Eye (tissue), 1 donor: ENCODE measurements at places on chromosomes 1 and 21.

DNA sequence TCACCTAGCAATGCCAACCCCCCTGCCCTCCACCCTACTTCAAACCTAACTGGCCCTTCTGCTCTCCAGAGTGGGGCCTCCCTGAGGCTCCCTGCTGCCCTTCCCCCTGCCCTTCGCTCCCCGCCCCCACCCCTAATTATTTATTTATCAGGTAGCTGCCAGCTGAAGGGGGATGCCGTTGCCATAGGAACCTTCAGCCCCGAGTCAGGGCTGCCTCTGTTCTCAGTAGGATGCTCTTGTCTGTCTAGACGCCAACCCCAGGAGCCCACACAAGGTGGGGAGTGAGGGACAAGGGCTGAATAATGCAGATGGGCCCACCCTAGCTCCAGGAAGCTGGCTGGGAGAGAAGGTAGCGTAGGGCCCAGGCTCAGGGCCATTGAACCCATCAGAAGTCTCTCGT is 41.1 kb downstream of the NKAIN1 start:
- DNase-seq = peak; percentile 91

GRCh38 chr1:5456090-5456811 is 536.0 kb downstream of the NPHP4 start:
- peak; percentile 85 for DNase-seq

DNA sequence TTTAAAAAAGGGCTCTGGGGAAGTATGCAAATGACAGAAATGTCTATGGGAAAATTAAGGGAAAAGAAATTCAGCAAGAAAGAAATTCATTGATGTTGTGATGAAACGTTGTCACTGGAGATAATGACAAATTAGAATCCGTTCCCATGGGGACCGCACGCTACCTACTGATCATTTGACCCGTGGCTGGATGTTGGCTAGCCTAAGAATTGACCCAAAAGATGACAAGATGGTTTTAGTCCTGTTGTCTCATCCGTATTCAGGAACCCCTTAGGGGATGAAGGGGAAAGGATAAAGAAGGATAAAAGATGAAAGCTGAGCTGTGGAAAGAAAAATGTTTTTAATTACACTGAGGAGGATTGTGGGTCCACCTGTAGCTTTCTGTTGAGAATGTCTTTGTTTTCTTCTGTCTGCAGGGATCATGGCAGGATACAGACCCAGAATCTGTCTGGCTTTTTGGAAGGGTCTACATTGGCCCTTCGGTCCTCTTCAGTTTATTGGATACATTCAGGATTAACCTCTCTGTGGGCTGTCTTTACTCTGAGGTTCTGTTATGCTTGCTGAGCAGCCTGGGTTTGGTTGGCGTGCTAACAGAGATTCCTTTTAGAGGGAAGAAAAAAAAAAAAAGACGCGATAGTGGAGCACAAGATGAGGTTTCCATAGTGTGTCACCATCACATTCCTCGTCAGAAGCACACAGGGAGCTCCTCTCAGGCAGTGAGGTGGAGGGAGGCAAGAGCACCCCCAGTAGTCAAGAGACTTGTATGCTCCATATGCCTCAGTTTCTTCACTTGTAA is 106.2 kb downstream of the CACHD1 start:
- no peak for DNase-seq

GRCh38 chr1:64624218-64624713 is 120.6 kb upstream of the RAVER2 start:
- DNase-seq = peak; percentile 63

DNA sequence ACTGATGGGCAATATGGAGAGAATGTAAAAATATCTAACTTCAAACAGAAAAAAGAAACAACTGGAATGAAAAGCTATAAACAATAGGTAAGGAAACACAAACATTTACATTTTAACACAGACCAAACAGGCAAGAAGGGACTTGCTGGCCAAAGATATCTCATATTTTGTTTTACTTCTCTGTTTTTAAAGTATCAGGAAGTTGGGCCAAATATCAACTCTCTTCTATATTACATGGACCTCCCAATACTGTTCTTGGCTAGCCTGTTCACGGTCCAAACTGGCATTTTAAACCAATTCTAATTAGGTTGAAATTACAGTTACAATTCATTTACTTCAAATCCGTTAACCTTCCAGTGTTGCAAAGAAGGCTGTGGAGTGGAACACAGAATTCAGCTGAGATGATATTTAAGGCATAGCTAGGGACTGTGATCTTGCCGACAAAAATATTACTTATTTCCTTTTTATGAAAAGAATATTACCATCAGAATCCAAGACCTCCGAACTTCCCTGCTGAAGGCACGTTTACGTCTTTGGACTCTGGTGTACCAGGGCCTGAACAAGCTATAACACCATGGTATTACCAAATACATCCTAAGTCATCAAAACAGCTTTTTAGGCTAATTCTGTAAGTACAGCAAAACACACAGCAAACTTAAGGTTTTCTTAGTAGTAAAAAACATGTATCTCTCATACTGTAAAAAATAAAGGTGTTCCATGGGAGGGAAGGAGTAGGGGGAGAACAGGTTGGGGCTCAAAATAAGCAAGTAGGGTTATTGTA is 165.4 kb downstream of the RUNX1 start:
- DNase-seq = no peak

DNA sequence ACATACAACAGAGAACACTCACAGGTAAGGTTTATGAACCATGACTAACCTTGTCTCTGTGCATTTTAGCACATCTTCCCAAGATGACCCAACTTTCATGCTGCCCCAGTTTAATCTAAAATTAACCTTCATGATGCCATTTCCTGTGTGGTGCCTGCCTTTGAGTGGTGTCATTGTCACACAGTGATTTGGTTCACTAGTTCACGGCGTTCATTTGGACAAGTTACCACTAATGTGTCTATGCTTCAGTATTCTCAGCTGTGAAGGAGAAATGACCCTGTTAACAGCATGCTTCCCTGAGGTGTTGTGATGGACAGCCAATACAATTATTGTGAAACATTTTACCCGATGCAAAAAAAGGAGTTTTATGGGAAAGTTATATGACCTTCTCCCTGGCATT is 693.1 kb downstream of the RWDD3 start:
- peak; percentile 10 for DNase-seq

DNA sequence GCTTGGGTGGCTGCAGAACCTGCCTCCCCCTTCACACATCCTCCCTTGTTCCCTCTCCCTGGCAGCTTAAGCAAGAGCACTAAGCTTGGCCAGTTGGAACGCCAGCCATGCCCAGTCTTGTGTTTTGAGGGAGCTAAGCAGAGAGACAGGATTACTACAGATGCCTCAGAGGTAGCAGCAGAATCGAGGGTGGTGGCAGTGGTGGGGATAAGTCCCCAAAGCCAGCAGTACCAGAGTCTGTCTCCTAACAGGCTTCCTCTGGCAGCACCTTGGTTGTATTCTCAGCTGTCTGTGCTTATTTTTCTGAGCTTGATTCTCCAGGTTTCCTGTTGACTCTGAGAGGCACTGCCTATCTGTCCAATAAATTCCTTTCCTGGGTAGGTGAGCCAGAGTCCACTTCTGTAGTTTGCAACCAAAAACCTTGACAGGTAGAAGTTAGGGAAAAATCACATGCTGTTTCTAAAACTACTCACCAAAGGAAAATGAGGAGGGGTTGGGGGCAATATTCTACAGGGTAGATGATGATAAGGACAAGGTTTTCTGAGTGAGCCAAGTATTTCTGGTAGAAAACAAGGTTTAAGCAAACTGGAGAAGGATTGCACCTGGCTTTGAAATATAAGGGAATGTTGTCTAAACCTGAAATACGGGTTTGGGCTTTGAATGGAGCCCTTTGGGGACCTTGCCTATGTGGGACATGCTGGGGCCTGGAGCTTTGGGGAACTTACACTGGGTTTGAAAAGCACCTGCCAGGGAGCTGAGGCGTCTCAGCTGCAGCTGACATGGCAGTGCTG is 100.8 kb downstream of the PBX1 start:
- DNase-seq = no peak

DNA sequence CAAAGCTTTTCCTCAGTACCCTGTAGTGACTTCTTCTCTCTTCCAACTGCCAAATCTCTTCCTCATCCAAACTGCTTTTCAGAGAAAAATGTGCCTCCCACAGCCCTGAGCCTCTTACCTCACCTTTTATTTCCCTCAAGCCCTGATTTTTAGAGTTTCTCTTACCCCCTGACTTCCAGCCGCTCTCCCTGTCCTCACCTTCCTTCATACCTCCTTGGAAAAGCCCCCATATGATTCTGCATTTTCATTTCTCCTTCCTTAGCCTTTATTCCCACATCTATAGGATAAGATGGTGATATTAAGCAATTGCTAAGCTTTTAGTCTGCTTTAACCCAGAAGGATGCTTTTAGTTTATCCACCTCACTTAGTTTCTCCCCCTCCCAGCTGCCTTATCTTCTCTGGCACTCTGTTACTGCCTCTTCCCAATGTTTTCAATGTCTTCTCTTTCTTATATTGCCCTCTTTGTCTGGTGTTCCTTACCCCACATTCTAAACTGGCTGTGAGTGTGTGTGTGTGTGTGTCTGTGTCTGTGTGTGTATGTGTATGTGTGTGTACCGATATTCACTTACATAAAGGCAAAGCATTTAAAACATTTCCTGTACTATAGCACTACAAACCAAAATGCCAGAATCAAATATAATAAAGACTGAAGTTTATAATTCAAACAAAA is at the start of gene CD1B:
TSS of gene CD1B (minus strand) at position 51 of the 670 bp plus-strand sequence. CDS start 108 bp downstream, outside the sequence.
- no peak for DNase-seq

DNA sequence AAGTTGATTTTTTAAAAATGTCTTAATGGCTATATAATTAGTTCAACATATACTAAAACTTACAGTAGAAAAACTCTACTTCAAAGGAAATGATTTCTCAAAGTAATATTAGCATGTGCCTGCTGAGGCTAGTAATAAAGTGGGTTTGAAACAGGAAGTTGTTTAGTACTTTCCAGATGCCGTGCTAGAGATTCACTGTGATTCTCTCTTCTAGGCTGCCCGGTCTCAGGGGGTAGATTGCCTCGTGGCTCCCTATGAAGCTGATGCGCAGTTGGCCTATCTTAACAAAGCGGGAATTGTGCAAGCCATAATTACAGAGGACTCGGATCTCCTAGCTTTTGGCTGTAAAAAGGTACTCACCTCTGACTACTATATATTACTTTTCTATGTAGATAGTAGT is 9.1 kb downstream of the EXO1 start:
- DNase-seq = no peak

- no peak for DNase-seq
Measured at GRCh38 chr1:235781807-235782206, 84.9 kb downstream of the LYST start.

- peak; percentile 92 for DNase-seq
Measured at GRCh38 chr1:61184040-61184713, 101.8 kb downstream of the NFIA start.

DNA sequence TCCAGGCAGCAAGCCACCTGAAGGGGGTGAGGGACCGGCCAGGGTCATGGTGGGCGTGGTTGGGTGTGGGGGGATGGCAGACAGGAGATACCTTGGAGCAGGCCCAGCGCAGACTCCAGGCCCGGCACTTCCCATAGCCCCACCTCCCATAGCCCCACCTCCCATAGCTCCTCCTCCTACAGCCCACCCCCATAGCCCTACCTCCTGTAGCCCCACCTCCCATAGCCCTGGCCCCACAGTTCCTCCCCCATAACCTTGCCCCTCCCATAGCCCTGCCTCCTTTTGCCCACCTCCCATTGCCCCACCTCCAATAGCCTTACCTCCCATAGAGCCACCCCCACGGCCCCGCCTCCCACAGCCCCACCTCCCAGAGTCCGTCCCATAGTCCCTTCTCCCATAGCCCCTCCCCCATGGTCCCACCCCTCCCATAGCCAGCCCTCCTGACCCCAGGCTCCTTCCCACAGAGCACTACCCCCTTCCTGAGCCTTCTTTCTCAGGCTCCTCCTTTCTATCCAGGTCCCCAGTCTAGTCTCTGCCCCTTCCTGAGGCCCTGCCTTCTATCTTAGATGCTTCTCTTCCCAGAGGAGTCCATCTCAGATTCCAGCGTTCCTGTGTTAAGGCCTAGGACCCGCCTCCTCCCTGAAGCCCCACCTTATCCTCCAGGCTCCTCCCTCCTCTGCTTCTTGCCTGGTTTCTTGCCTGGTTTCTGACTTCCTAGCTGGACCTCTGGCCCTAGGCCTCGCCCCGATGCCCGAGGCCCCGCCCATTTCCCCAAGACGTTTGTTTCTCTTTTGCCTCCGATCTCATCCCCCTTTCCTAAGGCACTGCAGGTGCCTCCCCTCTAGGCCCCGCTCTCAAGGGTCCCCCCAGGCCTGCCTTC is 46.8 kb downstream of the PTPRU start:
- DNase-seq = peak; percentile 79

DNA sequence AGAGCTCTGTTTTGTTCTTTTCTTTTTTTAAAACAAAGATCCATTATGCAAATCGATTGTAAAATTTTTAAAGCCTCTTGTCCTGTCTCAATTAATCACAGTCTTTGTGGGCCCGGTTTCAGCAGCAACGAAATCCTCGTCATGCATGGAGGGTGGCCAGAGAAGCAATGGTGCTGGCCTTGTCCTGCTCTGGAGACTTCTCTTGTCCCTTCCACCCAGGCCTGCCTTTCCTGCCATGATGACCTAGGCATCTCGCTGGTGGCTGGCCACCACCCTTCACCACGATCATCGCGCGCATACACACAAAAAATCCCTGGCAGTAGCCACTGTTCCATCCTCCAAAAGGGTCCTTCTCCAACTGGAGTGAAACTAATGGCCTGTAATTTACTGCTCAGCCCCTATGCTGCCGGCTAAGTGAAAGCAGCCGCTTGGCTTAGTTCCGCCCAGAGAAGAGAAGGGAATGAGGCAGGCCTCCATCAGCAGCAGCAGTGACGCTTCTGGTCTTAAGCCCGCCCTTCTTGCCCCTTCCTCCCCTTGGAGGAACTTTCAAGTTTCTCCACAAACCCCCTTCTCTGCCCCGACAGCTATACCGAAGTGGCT is 309.5 kb downstream of the NPHP4 start:
- DNase-seq = no peak

GRCh38 chr1:8427986-8428385 is 110.1 kb downstream of the SLC45A1 start:
- no peak for DNase-seq

GRCh38 chr1:9291914-9292360 is 757 bp upstream of the SPSB1 start:
- DNase-seq = peak; percentile 73

- no peak for DNase-seq
Measured at GRCh38 chr1:116806671-116807070, 52.4 kb downstream of the CD2 start.

- no peak for DNase-seq
Measured at GRCh38 chr1:192958350-192958749, 100.8 kb downstream of the UCHL5 start.
